IPS-NIHi11 (cell line): ENCODE measurements at places on chromosomes 5 and 9.

GRCh38 chr9:137222190-137223077, at the start of gene RNF208:
Gene RNF208, minus strand, starts transcription at chr9:137222240. Its CDS starts 1,028 bp downstream, at chr9:137221212.
- DNase-seq: no peak

- DNase-seq: no peak
Measured at GRCh38 chr5:75020016-75020656, 32.2 kb downstream of the GCNT4 start.

GRCh38 chr9:21244836-21245235, 5.0 kb upstream of the IFNA14 start:
- no peak for DNase-seq

- no peak for DNase-seq
Measured at GRCh38 chr5:163623986-163624385, 118.6 kb downstream of the MAT2B start.

DNA sequence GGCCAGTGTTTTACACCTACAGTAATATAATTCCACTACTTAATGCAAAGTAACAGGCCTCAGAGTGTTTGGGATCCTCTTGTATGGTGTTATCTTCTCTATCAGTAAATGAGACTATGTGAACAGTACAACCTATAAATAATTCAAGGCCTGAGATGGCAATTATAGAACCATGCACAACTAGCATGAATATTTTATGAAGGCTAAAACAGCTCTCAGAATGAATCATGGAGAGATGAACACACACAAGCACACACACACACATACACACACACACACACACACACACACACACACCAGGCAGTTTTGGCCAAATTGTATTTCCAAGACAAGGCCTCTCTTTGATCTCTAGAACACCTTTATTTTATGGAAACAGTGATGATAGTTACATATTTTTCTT, 224.9 kb downstream of the EBF1 start:
- no peak for DNase-seq

DNA sequence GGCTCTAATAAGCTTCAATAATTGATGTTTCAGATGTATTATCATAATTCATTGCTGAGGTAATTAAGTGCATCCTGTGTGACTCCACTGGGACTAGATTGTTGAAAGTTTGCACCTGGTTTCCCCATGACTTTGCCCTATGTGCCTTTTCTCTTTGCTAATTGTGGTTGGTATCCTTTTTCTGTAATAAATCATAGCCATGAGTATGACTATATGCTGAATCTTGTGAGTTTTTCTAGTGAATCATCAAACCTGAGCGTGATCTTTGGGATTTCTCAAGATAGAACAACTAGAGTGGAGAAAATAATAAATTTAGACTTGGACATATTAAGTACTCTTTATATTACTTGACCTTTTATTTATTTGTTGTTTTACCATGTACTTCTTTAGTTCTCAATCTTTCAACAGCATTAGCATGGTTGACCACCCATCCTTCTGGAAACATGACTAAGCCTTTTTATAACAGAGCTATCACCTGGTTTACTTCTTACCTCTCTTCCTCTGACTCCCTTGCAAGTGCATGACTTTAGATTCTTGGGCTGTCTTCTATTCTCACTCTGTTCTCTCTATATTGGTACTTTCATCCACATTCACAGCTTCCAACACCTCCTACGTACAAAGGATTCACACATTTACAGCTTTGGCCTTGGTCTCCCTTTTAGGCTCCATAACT, 239.6 kb upstream of the TAS2R1 start:
- DNase-seq: no peak

DNA sequence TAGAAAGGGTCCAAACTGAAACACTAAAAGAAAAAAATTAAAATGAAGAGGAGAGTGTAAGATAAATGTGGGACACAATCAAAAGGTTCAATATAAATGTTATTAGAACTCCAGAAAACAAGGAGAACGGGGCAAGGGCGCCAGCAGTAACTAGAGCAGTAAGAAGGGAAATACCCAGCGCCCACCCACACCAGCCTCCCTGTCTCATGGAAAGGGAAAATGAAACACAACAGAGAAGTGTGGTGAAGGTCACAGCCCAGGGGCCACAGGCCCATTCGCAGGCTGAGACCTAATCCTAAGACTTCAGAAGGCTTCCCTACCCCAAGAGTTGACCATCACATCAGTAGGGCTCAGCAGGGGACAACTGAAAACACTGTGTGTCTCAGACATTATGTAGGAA, 45.8 kb upstream of the CLK4 start:
- peak; percentile 16 for DNase-seq

GRCh38 chr9:136386018-136386417, 12.5 kb upstream of the CARD9 start:
- no peak for DNase-seq

GRCh38 chr9:36820392-36820861, 213.6 kb downstream of the PAX5 start:
- no peak for DNase-seq

GRCh38 chr9:90285946-90286345, 356.7 kb downstream of the DIRAS2 start:
- DNase-seq: no peak
